Cerebellum (tissue), 4 donors: ENCODE measurements at places on chromosomes 6 and 20.

- no peak for DNase-seq
Measured at GRCh38 chr20:41287327-41287726, 30.2 kb downstream of the ZHX3 start.

DNA sequence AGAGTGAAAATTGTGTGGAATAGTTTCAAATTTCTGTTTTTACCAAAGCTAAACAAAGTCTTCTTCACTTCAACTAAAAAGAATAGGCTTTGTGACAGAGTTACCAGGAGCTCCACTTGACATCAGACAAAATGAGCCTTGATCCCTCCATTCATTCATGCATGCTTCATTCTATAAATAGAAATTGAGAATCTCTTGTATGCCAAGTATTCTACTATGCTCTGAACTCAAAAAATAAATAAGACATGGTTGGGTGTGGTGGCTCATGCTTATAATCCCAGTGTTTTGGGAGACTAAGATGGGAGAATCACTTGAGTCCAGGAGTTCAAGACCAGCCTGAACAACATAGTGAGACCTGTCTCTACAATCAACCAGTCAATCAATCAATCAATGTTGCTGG is 236.6 kb upstream of the FAM83B start:
- no peak for DNase-seq

GRCh38 chr6:14286144-14286543 is 168.6 kb downstream of the CD83 start:
- DNase-seq = no peak

DNA sequence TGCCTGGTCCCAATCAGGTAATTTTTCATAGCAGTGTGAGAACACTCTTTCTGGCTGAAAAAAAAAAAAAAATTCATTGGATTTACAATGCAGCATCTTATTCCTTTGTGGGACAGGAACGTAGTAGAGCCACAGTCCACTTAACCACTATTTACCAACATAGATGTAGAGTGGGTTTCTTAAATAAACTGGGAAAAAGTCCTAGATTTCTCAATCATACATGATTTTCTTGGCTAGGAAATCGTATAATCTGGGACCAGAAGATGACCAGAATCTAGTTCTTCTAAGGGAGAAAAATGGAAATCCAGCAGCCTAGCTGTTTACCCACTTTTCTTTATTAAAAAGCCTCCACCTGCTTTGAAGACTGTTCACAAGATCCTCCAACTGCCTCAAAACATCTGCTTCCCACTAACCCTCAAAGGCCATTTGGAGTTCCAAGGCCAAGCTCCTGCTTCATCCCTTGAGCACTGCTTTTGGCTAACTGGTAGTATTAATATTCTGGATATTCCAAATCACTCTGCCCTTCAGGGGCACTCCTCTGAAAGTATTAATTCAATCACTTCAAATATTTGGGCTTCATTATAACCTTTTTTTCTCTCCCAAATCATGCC is 70.4 kb downstream of the FYN start:
- no peak for DNase-seq

- DNase-seq = no peak
Measured at GRCh38 chr6:159931112-159931511, 37.8 kb upstream of the IGF2R start.

DNA sequence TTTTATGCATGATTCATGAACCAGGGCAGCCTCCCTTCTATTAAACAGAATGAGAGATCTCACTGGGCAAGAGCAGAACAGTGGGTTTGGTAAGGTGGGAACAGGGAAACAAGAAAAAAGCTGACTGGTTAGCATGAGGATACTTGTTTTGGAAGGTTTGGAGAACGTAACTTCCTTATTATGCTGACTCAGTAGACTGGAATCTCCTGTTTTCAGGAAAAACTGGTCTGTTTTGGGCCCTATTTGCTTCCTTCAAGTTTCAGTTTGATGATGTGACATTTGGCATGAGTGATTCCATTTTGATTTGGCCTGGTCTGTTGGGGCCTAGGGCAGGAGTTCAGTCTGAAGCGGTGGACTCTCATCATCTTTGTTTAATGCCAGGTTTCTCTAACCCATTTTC is 172.0 kb downstream of the MYLK4 start:
- DNase-seq = no peak

GRCh38 chr6:158605266-158605878 is 39.2 kb downstream of the DYNLT1 start:
- peak; percentile 72 for DNase-seq
